ENCODE measurements at places on chromosomes 7 and 10.

- no peak for DNase-seq
Observed at GRCh38 chr7:20388084-20388483, 57.4 kb downstream of the ITGB8 start.

DNA sequence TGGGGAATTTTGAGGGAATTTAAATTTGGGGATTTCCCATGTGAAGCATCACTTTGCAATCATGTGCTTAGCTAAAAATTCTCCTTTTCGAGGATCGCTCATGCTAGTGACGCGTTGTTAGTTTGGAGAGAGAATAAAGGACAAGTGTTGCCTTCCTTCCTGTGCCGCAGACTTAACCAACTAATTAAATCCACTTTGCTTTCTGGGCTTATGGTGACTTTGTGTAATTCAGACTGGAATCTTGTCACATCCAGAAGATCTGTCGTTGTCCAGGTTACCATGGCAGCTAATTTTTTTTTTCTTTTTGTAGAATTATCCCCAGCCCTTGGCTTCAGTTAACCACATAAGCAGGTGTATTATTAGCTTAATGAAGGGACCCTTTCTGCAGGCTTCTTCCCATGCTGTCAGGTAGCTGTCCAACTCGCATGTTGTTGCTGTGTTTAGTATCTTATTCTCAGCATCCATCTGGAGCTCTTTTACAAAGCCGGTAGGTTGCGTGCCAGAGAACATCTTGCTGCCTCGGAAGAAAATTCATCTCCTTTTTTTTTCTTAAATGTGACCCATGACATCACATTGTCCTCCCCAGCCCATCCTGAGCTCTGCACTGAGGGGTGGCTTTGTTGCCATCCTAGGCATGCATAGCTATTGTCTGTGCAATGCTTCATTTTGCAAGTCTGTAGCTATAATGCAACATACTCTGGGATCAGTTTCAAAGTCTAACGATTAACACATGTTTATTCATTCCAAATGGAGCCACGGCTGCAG is 47.2 kb upstream of the NRP1 start:
- no peak for DNase-seq

DNA sequence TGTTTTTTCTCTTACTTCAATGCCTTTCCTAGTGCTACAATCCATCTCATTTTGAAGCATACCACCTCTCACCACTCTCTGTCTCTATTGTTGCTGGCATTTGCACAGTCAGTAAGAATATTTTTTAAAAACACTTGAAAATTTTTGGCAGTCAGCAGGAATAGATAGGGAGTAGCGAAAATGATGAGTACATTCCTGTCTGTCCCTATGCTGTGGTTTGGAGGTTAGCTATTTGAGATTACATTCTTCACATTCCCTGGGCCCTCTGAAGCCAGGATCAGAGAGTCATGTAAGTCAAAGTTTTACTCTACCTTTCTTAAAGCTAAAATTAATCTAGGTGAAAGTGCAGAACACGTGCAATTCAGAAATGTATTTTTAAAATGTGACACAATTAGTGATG is 53.0 kb upstream of the MAGI2 start:
- DNase-seq: no peak

DNA sequence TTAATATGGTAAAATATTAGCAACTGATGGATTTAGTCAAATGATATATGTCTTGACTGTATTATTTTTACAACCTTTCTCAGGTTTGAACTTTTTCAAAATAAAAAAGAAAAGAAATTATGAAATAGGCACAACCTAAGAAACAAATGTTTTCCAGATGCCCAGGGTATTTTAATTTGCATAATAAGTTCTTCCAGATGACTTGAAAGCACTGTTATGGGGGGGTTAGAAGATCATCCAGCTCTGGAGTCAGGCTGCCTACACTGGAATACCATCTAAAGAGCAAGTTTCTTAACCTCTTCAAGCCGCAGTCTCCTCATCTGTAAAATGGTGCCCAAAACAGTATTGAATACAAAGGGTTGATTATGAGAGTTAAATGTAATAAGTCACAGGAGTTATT is 32.1 kb downstream of the CREB3L2 start:
- no peak for DNase-seq
